Effector memory CD8-positive, alpha-beta T cell (primary cell): ENCODE measurements at places on chromosomes 12 and 14.

GRCh38 chr12:15886372-15887042 lies 4.3 kb downstream of the STRAP start:
- no peak for DNase-seq

- no peak for DNase-seq
These were observed 26.1 kb downstream of the PTHLH start for GRCh38 chr12:27946421-27946820.

- no peak for DNase-seq
These were observed 141.2 kb downstream of the MED13L start for GRCh38 chr12:116136340-116136739.

GRCh38 chr12:113277511-113277910 lies 56.2 kb downstream of the TPCN1 start:
- DNase-seq: no peak

- no peak for DNase-seq
These were observed 21.1 kb downstream of the CEP170B start for GRCh38 chr14:104885973-104886689.

- DNase-seq: no peak
These were observed 124.2 kb upstream of the MIS18BP1 start for GRCh38 chr14:45377166-45377565.

- DNase-seq: no peak
These were observed 189.0 kb downstream of the AACS start for GRCh38 chr12:125254236-125254635.

DNA sequence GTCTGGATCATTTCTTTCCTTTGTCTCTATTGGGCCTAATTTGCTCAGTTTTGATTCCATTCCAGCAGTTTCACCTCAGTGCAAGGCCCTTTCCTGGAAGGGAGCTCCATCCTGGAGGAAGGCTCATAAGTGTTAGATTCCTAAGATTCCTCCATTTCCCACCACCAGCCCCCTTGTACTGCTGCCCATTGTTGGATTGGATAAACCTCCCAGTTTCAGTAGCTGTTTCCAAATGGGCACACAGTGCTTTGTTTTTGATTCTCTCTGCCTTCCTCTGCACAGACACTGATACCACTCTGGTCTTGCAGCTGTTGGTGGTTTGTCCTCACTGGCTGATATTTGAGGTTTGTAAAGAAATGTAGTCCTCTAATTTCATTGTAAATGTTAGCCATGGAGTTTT lies 158.9 kb downstream of the SLC15A5 start:
- no peak for DNase-seq

- no peak for DNase-seq
These were observed 92.9 kb downstream of the KSR2 start for GRCh38 chr12:117875744-117876435.

GRCh38 chr12:107178776-107179175 lies 85.4 kb upstream of the CRY1 start:
- DNase-seq: peak; percentile 5

DNA sequence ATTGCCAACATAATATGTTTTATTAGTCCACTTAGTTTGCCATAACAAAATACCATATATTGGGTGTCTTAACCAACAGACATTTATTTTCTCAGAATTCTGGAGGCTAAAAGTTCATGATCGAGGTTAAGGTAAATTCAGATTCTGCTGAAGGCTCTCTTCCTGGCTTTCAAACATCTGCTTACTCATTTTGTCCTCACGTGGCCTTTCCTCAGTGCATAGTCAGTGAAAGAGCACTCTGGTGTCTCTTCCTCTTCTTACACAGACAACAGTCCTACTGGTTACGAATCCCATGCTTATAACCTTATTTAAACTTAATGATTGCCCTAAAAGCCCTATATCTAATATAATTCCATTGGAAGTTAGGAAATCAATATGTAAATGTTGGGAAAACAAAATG lies 479.7 kb downstream of the FSCB start:
- DNase-seq: no peak

DNA sequence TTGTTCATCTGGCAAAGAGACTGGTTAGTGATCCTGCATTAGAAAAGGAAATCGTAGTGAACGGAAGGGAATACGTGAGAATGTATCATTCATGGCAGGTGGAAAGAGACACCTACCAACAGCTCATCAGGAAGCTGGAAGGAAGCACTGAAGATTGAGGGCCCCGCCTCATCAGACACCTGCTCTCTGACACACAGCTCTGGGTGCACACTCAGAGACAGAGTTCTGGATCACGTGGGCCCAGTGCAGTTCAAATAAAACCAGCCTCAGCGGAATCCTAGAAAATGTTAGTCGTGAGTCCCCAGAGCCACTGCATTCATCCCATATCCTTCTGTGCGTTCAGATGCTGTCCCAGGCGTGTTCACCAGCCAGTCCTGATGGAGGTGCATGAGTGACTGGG lies 129.7 kb downstream of the GLT1D1 start:
- no peak for DNase-seq

- DNase-seq: no peak
These were observed 26.9 kb downstream of the TEP1 start for GRCh38 chr14:20386276-20386855.

DNA sequence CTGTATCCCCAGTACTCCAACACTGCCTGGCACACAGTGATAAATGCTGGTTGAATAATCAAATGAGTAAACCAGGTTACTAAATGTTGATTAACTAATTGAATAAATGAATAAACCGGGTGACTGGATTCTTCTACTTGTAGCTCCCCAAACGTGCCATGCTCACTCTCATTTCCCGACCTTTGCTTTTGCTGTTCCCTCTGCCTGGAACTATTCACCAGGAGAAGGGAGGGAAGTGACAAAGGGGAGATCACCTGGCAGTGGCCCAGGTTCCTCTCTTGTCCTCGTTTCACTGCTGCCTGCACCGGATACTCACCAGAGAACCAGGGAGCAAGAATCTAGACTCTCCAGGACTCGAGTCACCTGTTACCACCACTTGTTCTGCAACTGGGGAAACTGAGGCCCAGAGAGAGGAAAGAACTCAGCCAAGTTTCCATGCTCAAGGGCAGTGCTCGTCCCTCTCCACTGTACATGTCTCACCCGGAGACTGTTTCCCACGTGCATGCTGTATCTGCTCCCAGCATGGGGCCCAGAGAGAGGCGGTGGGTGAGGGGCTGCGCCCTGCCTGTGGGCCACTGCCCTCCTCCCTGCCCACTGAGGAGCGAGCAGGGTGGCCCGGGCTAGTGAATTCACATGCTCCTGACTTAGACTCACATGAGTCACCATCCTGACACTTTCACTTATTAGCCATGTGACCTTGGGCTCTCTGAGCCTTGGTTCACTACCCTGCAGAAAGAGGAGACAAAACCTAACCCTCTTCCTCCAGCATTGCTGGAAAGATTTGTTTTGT lies 17.7 kb upstream of the POP5 start:
- no peak for DNase-seq

DNA sequence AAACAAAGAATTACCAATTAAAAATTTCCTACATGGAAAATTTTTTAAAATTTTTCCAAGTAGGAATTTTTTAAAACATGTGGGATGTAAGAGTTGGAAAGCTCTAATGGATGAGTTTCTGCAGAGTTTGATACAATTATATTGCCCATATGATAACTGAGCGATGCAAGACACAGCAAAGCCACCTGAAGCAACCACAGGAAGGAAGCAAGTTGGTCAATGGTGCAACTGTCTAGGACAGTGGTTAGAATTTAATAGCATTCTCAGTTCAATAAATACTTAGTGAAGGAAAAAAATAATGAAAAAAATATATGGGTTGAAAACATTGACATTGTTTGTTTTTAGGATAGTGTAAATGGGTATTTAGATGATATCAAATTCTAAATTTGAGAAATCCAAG lies 178.6 kb upstream of the GARIN2 start:
- no peak for DNase-seq

DNA sequence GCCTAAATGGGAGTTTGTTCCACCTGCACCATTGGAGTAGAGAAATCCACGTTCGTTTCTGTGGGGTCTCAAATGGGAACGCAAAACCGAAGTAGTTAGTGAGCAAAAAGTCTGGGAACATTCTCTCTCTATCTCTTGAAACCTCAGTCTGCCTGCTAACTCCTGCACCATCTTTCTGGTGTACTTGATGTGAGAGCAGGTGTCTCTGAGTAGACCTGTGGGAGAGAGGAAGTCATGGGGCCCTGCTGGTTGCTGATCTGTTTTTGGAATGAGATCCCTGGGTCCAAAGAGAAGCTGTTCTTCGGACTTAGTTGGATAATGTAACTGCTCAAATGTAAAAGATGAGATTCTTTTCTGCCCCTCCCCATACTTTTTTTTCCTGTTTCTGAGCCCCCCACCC lies 57.3 kb downstream of the MAX start:
- no peak for DNase-seq

GRCh38 chr12:104422441-104422840 lies 34.3 kb upstream of the CHST11 start:
- DNase-seq: no peak

GRCh38 chr12:67193704-67194103 lies 75.5 kb upstream of the CAND1 start:
- DNase-seq: peak; percentile 2

GRCh38 chr12:522692-523378 lies 63.1 kb downstream of the B4GALNT3 start:
- no peak for DNase-seq

DNA sequence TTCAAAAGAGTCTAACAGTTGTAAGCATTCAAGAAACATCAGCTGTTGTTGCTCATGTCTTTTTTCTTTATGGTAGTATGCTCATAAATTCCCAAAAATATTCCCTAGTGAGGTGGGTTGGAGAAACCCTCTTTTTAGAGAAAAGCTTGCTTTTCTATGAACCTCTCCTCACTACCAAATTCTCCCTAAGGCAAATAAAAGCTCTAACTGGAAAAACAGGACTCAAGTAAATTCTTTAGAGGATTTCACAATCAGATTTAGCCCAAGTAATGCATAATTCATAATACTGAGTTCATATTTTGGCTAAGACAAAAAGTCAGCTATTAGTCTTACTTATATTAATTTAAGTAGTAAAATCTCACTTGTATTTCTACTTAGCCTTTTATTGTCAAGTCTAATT lies 59.1 kb downstream of the DIO2 start:
- DNase-seq: no peak

DNA sequence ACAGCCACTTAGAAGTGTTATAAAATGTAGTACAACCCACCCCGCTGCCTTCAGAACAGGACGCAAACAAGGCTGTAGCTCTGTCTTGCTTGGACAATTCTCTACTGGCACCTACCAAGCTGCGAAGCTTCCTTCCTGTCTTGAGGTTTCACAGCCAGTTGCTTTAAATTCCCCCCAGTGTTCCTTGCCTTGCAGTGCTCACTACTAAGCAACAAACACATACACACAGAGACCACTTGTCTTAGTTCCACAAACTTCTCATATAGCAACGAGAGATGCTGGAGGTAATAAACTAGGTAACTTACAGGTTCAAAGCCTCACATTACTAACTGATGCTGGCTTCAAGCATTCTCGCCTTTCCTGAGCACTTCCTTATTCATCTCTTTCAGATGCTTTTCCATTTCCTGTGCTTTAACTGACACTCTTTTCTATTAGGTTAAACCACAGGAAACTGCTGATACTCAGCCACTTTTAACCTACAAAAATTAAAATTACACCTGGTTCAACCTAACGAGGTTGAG lies 91.5 kb upstream of the PTGDR start:
- peak; percentile 61 for DNase-seq

DNA sequence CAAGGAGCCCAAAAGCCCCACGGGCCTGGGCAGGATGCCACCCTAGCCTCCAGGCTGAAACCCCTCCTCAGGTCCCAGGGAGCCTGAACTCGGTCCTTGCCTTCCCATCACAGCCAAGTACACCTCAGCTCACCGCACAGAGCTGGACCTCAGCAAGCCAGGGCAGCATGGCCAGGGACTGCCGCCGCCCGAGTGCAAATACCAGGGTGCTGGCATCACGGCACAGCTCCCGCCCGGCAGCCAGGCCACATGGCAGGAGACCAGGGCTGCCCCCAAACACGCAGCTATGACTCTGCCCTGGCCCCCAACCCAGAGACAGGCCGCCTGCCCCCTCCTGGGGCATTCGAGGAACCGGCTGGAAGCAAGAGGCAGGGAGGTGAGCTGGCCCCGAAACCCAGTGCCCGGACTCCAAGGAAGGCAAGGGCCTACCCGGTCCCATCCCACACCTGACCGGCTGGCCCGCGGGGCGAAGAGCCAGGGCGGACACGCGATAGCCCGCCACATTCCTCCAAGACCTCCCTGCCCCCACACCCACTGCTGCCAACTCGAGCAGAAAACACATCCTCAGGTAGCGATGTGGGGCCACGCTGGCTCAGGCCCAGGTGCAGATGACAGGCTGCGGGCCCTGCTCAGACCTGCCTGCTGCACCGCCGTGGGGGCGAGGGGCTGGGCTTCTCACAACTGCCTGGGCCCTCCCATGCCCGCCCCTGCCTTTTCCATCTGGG lies 2.7 kb downstream of the JAG2 start:
- no peak for DNase-seq

- no peak for DNase-seq
These were observed 9.9 kb downstream of the KICS2 start for GRCh38 chr12:64212119-64212746.

DNA sequence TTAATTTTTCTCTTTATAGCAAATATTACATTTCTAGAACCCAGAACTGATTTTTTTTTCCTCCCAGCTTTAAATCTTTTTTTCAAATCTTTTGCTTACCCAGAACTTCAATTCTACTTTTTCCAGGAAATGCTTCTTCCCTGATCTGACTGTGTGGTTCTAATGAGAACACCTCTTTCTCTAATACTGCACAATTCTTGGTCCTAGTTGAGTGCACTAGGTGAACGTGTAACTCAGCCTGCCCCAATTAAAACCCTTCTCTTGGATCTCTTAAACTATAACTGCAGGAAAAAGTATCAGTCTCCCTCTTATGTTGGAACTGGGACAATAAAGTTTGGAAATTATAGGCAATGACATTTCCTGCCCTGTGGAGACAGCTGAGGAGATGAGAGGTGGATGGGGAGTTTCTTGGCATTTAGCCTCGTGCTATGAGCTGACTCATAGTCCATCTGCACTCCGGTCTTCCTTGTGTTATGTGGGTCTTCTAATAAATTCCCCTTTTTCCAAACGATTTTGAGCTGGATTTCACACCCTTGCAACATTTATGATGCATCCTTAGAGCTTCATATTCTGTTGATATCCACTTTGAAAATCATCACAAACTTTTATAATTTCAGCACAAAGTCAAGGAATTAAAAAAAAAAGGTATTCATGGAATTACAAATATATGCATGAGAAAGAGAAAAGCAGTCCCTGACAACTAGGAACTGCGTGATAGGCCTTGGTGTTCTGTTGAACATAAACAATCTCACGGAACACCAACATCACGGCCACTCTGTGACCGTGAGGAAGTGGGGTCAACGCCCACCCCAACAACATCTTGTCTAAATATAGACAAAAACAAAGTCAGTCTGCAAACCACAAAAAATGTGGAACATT lies 52.4 kb downstream of the BRMS1L start:
- DNase-seq: no peak

- no peak for DNase-seq
These were observed 20.3 kb downstream of the HEBP1 start for GRCh38 chr12:12979731-12980259.

- no peak for DNase-seq
These were observed 385.9 kb downstream of the BMP4 start for GRCh38 chr14:53570411-53571387.

DNA sequence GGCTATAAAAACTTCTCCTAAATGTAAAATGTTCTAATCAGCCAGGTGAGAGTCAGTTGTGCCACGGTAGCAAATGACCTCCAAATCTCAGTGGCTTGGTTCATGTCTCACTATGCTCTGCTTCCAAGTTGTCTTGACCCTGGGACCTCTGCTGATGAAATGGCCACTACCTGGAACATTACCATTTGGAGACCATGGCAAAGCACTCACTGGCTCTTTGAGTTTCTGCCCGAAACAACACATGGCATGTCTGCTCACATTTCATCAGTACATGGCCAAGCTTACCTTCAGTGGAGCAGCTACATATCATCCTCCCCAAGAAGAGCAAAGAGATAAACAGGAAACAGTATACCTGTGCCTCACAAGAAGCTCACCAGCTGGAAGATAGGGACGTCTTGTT lies 40.2 kb downstream of the PLEKHG7 start:
- no peak for DNase-seq
